Femur (tissue), 1 donor: ENCODE measurements at places on chromosomes 7 and 10.
A peak's percentile ranks its signal among the peaks of the same experiment; 100 is the strongest.

DNA sequence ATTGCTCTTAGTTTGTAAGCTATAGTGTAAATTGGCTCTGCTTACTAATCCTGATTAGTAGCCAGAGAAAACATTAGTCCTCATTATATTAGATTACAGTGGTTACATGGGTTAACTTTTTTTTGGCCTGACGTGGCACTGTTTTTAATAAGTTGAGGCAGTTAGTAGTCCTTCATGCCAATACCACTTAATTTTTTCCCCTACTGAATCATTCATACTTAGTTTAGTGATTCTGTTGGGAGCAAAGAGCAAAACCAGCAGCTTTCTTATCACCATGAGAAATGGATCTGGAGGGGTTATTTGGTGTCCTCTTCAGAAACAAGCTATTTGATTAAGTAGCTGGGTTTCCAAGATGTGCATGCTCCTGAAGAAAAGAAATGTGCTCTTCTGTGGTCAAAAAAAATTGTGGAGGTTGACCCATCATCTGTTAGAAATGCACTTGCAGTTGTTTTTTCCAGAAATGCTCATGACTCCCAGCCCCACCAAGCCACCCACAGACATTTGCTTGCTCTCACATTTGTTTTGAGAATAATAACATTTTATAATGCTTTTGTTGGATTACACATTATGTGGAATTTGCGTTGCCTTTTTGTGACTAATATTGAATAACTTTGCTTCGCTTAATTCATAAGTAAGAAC is 258.5 kb downstream of the HDAC9 start:
- DNase-seq, result no peak

DNA sequence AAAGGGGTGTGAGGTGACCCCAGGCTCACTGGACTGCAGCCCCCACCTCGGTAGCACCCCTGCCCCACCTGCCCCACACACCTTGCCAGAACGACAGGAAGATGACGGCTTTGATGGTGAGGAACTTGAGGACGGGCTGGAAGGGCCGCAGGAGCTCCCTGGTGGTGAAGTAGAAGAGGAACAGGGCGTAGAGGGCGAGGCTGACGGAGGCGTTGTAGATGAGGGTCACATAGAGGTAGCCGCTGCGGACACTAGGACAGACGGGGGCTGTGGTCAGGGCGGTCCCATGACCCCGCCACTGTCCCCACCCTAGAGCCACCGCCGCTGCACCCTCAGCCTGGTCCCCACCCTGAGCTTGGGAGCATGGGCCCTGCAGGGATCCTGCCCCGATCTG is 7.6 kb downstream of the TMEM184A start:
- no peak for DNase-seq

- no peak for DNase-seq
Observed at GRCh38 chr7:69067397-69067796, 530.9 kb upstream of the AUTS2 start.

DNA sequence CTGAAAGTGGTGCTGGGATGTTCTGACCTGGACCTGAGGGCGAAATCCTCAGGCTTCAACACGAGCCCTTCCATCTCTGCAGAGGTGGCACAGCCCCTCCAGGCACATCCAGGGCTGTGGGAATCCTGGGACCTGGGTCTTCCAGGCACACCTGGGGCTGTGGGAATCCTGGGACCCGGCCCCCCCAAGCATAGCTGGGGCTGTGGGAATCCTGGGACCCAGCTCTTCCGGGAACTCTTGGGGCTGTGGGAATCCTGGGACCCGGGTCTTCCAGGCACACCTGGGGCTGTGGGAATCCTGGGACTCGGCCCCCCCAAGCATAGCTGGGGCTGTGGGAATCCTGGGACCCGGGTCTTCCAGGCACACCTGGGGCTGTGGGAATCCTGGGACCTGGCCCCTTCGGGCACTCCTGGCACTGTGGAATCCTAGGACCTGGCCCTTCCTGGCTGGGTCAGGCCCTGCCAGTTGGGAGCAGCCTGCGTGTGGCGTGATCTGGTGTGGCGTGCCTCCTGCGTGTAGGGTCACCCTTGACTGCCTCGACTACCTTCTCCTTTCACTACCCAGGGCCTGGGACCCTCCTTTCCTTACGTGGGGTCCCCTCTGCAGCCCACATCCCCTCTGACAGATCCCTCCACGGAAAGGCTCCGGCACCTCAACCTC is 124.0 kb downstream of the WDR37 start:
- no peak for DNase-seq

DNA sequence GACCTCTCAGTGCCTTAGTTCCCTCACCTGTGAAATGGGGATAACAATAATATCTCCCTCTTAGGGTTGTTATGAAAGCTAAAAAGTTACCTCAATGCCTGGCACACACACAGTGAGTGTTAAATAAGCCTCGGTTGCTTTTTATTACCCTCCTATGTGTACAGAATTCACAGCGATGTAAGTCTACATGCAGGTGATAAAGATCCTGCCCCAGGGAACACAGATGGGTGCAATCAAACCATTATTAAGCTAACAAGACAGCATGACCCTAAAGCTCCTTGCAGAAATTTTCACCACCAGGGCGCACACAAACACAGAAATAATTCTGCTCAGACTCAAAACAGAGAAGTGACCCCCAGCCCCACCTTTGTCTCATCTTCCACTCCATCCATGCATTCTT is 261.9 kb downstream of the SNX10 start:
- DNase-seq, result no peak

GRCh38 chr10:103451831-103452505 is at the start of gene CALHM2:
TSS of gene CALHM2 (minus strand) at chr10:103452370. CDS start at chr10:103449941, 2,429 bp downstream.
- peak; percentile 88 for DNase-seq

GRCh38 chr10:18879284-18879683 is 169.3 kb upstream of the MALRD1 start:
- DNase-seq, result no peak

DNA sequence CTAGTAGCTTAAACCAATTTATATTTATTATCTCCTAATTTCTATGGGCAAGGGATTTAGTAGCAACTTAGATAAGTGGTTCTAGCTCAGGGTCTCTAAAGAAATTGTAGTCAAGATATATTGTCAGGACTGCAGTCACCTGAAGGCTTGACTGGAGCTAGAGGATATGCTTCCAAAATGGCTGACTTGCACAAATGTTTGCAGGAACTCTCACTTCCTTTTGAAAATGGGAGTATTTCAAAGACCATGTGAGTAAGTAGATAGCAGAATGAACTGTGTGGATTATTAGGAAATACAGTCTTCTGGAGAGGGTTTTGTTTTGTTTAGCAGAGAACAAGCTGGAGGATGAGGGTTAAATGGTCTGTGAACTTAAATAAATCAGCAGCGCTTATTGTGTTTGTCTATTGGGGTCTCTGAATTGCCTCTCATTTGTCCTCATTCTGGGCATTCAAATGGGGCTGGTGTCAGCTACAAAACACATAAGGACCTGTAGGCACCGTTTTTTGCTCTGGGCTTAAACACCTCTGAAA is 524.6 kb downstream of the LRMDA start:
- no peak for DNase-seq

DNA sequence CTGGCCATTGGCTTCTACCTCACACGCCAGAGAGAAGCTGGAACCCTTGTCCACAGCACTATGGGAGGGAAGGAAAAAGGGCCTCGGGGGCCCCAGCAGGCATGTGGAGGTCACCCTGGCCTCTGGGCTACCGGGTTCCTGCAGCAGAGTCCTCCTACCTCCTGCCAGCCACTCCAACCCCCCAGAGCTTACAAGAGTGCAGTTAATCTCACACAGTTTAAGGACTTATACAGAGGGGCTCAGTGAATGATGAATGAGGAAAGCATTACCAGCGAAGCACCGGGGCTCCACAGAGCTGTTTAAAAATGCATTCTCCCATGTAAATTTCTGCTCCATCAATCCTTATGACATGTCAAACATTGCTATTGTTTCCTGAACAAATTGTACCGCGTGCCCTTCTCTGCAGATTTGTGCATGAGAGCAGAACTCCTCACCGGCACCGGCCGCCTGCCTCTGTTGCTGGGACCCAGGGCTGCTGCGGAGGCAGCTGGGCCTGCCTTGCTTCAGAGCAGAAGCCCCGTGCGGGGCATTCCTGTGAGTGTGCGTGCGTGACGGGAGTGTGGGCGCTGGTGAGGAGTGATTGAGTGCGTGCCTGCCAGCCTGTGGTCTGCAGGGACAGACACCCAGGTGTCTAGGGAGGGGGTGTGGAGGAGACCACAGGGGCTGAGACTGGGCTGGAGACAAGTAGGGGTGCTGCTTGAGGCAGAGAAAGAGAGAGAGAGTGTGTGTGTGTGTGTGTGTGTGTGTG is 52.8 kb downstream of the C10orf105 start:
- no peak for DNase-seq

DNA sequence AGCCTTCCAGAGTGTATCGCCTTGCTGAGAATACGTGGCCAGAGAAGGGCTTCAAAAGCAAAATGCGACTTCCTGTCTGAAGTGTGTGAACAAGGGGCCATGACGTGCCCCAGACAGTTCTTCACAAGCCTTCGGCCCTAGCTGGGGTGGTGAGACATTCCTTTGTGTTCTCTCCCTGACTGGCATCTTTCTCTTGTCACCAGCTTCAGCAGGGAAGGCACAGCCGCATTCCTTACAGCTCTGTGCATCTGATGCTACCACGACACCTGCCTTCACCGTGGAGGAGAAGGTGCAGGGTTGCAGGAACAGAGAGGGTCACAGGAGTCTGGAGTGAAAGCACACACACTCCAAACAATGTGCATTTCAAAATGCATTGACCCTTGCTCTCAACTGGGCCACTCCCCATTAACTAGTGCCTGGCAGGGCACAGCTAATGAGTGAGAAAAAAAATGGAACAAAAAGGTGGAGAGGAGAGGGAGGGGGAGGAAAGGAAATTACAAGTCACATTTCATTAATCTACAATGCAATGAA is 93.4 kb downstream of the GPR26 start:
- DNase-seq, result no peak

- DNase-seq, result peak; percentile 91
Observed at GRCh38 chr10:73095481-73096021, 1.1 kb downstream of the P4HA1 start.

DNA sequence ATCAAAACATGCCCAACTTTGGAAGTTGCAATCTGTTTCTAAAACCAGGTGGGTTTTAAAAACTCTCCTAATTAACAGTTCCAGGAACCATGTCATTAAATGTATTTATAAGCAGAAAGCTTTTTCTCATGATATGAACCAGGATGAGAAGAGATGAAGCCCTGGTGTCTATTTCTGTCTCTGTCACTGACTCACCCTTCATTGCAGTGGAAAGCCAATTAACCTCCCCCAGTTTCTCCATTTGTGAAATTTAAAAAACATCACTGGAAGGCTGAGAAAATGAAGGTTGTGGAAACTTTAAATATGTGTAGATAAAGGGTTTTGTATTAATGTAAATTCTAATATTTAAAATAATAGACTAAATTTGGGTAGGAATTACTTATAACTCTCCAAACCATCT is 1088.0 kb downstream of the SORCS1 start:
- no peak for DNase-seq

GRCh38 chr10:121615836-121616235 is 17.6 kb upstream of the FGFR2 start:
- DNase-seq, result peak; percentile 48

GRCh38 chr10:35415505-35415904 is 79.2 kb downstream of the CCNY start:
- DNase-seq, result no peak

DNA sequence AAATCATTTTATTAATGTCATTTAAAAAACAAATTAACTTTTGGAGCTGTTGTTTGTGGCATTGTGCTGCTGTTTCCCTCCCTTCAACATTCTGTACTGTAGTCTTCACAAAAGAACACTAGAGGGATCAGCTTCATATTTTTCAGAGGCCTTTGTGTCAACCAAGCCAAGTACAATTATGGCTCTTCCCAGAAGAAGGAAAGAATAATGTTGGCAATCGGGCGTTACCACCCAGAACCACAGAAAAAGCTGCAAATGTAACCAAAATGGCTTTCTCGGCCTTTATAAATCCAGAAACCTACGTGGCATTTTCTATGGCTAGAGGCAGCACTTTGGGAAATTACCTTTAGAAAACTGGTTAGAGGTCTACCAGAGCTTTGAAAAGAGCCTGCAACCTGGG is 98.8 kb upstream of the COL1A2 start:
- peak; percentile 79 for DNase-seq

DNA sequence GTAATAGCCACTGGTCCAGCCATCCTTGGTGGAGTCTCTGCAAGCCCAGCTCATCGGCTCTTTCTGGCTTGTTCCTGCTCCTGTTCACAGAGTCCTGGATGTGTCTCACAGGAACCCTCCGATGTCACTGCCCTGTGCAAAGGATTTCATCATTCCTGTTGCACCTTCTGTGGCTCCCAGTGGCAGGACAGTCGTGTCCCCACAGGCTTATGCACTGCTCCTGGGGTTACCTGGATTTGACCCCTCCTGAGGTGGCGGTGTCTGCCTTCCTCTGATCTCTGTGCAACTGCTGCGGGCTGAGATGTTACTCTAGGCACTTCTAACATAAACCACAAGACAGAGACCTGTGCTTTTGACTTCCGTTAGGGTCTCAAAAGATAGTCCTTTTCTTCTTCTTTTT is 30.6 kb downstream of the APBB1IP start:
- no peak for DNase-seq

DNA sequence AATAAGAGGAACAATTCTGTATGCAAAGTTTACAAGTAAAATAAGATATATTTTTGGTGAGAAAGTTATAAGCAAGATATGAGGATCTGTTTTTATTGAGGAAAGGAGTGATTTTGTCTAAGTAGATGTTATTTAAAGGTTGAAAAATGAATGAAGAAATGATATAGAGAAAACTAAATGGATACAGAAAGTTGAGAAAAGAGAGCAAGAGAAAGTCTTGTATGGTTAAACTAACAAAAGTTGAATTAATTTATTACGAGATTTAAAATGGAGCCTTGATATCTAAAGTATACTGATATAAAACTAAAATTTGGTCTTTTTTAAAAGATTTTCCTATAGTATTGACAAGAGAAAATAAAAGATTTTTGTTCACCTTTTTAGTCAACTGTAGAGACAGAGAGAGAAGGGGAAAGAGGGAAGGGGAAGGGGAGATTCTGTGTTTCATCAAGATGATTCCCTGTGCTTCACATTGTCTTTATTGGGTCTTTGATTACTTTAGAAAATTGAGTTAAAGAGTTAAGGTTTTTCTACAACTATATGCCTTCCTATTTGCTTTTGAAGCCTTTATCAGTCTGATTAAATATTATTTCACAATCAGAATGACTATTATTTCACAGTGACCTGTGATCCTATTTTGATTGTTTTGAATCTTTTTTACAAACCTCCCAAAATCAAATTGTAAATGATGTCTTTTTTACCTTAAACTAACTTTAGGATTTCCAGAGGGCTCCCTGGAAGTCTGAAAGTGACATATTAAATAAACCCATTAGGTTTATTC is 10.7 kb downstream of the SHTN1 start:
- DNase-seq, result no peak

GRCh38 chr10:53453196-53453595 is 680.6 kb upstream of the MBL2 start:
- DNase-seq, result no peak

GRCh38 chr7:142412551-142413193 is 154.8 kb upstream of the PRSS58 start:
- DNase-seq, result no peak

DNA sequence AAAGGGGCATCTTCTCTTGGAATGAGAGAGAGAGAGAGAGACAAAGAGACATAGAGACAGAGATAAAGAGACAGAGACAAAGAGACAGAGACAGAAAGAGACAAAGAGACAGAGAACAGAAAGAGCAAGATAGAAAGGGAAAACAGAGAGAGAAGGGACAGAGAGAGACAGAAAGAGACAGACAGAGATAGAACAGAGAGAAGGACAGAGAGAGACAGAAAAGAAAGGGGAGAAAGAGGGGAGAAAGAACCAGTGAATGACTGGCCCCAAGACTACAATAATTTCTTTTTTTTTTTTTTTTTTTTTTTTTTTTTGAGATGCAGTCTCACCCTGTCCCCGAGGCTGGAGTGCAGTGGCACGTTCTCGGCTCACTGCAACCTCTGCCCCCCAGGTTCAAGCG is 7.6 kb downstream of the TMEM130 start:
- no peak for DNase-seq
